ENCODE measurements at places on chromosomes 5 and 9. TPM values are rescaled to one million over a fixed set of nuclear protein-coding genes. Genes with fewer than 3 reads are reported as not detected.

Gene PRR16
- total RNA-seq, result 30.4 TPM

Gene PCDH1
- total RNA-seq, result 0.29 TPM

Gene TDRD7
- total RNA-seq, result 8.0 TPM

Gene ATOX1
- total RNA-seq, result 54.2 TPM

Gene FAM120AOS
- 43.4 TPM for total RNA-seq

Gene KIF20A
- 7.2 TPM for total RNA-seq

Gene F2RL2
- total RNA-seq, result 1.5 TPM

Gene CDH9
- total RNA-seq, result not detected

DNA sequence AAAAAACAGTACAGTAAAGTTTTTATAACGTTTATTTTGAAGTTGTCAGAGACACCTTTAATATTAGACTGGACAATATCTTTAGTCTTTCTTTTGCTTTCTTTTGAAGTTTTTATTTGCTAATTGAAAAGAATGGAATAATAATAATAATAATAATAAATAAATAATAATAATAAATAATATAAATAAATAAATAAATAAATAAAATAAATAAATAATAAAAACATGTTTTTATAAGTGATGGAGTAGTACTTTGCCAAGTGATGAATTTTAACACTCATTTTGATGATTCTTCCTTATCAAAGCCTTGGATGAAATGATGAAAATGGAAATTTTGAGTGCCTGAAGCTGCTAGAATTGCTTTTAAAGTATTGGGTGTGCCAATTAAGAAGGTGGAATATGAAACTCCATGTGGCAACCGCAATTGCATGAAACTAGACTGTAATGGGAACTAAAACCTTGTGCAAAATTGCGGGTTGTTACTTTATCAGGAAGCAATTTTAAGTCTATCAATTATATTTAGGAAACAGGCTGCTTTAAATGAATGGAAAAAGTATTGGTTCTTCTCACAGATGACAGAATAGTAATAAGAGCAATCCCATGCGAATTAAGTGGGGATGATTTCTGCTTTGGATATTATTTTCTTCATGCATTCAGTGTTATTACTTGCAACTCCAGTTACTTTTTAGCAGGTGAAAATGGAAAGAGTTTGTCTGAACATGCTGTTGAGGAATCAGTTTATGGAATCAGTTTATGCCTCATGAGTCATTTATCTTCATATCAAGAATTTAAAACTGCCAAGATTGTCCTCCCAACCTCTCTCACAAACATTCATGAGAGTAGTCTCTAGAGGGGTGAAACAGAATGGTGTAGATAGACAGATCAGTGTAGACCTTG lies 4.6 kb downstream of the ANXA1 start:
- DNase-seq, result no peak

DNA sequence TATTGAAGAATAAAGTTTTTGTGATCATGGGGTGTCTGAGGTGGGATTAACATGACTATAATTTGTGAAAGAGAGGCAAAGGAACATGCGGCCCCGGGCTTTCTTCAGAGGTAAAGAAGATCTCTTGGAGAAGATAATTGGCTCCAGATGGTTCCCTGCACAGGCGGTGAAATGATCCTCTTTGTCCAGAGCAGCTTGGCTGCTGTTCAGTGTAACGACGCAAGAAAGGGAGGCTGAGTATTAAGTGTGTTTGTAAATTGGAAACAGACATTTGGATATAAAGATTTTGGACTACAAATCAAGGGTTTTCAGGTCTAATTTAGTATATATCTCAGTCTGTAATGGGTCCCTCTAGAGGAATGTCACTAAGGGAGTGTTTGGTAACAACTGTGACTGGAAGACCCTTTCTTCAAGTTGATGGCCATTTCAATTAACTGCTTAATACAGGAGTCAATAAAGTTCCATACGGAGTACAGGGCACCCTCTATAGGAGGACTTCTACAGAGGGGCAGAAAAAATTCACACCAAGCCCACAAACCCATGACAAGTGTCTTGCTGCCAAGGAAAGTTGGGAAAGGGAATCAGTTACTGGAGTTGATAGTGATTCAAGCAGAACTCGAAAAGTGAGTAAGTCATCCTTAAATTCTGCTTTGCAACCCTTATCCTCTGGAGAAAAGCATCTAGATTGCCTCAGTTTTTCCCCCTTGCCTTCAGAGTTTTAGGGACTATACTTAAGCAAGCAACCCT lies 4.1 kb downstream of the EQTN start:
- DNase-seq, result no peak

DNA sequence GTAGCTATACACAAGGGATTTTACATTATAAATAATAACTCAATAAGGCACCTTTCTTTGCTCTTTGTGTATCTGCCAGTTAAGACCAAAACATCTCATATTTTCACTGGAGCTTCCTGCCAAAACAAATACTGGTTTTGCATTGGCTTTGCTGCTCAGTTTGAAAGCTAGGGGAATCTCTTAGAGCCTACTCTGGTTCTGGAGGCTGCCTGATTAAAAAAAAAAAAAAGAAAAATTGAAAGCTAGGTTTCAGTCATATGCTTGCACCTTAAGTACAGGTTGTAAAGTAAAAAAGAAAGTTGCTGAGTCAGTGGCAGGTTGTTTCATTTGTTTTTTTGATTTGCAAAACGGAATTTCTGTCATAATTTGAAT lies 2.3 kb downstream of the DENND4C start:
- peak; percentile 82 for DNase-seq

- peak; percentile 73 for DNase-seq
These were observed at the start of gene ADAMTS16 for GRCh38 chr5:5139777-5140478. ADAMTS16 (plus strand) TSS chr5:5140330; CDS start chr5:5140468, 138 bp downstream.

GRCh38 chr9:91689006-91689405 lies 261.0 kb downstream of the ROR2 start:
- DNase-seq, result no peak

GRCh38 chr5:10565785-10566542 lies 2.1 kb downstream of the ANKRD33B start:
- peak; percentile 66 for DNase-seq

GRCh38 chr9:119458068-119458467 lies 88.8 kb upstream of the BRINP1 start:
- DNase-seq, result peak; percentile 5

GRCh38 chr9:81557452-81558090 lies 131.8 kb downstream of the TLE1 start:
- DNase-seq, result no peak

DNA sequence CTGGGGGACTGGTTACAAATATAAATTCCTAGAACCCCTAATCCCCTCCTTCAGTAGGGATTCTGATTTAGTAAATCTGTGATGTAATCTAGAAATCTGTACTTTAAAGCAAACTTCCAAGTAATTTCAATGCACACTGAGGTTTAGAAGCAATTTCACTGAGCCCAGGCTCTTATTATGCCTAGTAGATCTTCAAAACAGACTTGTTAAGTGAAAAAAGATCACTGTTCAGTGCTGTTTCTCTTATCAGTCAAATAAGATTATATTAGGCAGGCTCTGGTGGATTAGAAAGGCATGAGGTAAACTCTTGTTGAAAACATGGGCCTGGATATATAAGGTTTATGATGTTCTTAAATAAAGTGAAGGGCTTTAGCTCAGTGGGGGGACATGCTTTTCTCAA lies 293.9 kb downstream of the ADGRV1 start:
- DNase-seq, result no peak

DNA sequence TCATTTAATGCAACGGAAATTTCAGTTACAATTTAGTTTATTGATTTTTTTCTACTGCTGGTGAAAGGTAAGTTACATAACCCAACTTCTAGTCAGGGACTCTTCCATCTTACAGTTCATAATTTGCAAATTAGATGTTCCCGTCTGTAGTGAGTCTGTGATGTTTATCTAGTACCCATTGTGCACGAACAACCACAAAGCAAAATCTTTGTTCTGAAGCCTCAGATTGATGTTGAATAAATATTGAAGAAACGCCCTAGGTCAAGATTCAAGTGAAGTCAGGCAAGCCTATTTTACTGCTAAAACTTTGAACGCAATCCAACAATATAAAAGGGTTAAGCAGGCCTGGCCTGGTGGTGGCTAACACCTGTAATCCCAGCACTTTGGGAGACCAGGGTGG lies 43.1 kb downstream of the BASP1 start:
- DNase-seq, result no peak

GRCh38 chr5:10279328-10279727 lies 28.4 kb downstream of the CMBL start:
- no peak for DNase-seq

- no peak for DNase-seq
These were observed 22.7 kb downstream of the CHD1 start for GRCh38 chr5:98905857-98906688.
